Activated T-helper 2 cell treated with anti-CD3 and anti-CD28 coated beads, Interferon-gamma antibody, Interleukin-2, Interleukin-4, amounts not matched to agents 10 μg/mL and 5 μg/mL and 100 μg/mL, durations not matched to agents 14 hours and 24 hours and 36 hours (primary cell): ENCODE measurements at places on chromosomes 1 and 21.
A peak's percentile ranks its signal among the peaks of the same experiment; 100 is the strongest.

- no peak overlapping the region for H3K27ac ChIP-seq
- no peak overlapping the region for H3K4me3 ChIP-seq
- H3K4me1 ChIP-seq: peaks cover 3% of the 10 kb centered on the region
- no peaks in the 10 kb centered on the region for H3K36me3 ChIP-seq
Measured at GRCh38 chr1:101520302-101520701, 283.5 kb downstream of the S1PR1 start.

DNA sequence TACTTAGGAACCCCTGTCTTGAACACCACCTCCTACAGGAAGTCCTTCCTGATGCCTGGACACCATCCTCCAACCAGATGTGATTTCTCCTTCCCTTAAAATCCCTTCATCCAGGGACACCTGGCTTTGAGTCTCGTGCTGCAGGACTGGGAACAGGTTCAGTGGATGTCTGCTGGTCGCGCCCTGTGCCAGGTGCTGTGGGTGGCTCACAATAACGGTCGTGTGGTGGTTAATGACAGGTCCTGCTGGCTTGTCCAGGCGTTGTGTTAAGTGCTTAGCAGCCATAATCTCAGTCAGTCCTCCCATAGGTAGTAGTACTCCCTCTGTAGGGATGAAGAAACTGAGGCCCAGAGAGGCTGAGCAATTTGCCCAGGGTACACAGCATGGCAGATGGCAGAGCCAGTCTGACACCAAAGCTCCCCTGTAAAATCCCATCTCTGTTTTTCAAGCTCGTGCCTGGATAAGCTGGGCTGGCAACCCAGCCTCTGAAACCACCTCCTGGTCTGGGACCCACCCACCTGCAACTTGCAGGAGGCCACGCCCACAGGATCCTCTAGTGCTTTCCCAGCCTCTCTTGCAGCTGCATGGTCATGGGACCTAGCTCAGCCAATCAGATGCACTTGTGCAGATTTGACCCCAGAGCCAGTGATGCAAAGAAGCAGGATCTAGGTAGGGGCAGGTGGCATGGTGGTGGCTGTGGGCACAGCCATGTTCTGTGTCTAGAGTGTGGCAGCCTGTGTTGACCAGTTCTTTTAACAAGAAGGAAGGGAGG, 106.0 kb upstream of the IFFO2 start:
- H3K4me1 ChIP-seq: no peaks in the 10 kb centered on the region
- H3K36me3 ChIP-seq: peaks cover 4% of the 10 kb centered on the region
- no peak for DNase-seq
- no peak overlapping the region for H3K27ac ChIP-seq

DNA sequence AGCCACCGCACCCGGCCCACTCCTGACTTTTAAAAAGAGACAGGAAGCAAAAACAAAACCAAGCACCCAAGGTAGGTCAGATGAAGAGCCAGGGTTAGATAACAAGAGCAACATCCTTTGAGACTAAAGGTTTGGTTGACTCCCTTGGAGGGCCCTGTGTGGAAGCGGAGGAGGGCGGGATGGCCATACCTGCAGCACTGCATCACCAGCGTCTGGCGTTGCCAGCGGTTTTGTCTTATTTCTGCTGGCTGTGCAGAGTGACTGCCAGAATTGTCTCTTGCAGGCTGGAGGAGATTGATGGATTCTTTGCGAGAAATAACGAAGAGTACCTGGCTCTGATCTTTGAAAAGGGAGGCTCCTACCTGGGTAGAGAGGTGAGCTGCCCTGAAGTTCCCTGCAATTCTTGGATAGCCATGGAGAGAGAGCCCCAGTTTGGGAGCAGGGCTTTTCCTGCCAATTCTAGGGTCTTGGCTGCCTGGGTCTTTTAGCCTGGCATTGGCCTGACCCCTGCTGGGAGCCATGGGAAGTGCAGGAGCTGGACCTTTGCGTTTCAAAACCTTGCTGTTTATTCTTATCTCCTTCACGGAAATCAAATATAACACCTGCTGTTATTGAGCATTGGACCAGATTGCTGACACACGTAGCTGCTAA, 24.0 kb downstream of the QSOX1 start:
- peaks cover 4% of the 10 kb centered on the region for H3K36me3 ChIP-seq
- H3K27me3 ChIP-seq: no peaks in the 10 kb centered on the region
- H3K4me1 ChIP-seq: no peaks in the 10 kb centered on the region
- H3K27ac ChIP-seq: no peak overlapping the region
- DNase-seq: peak; percentile 28

DNA sequence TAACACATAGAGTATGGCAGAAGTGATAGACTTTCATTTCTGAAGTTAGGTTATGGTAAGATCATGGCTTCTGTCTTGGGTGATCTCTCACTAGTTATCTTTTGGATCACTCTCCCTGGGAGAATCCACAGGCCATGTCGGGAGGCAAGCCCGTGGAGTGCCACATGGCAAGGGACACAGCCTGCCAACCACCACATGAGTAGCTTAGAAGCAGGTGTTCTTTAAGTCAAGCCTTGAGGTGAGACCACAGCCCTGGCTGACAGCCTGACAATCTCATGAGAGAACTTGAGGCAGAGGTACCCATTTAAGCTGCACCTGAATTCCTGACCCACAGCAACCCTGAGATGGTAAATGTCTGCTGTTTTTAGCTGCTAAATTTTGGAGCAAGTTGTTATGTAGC, 130.4 kb downstream of the KCNN3 start:
- no peaks in the 10 kb centered on the region for H3K27me3 ChIP-seq
- DNase-seq: no peak
- no peaks in the 10 kb centered on the region for H3K36me3 ChIP-seq
- H3K4me1 ChIP-seq: peaks cover 63% of the 10 kb centered on the region

GRCh38 chr1:155272466-155273342, 600 bp downstream of the CLK2 start:
- peak overlapping the region; percentile 98 for H3K4me3 ChIP-seq
- peaks cover 50% of the 10 kb centered on the region for H3K36me3 ChIP-seq
- no peak for DNase-seq
- no peaks in the 10 kb centered on the region for H3K27me3 ChIP-seq

GRCh38 chr1:33740040-33740744, 123.7 kb upstream of the HMGB4 start:
- H3K36me3 ChIP-seq: no peaks in the 10 kb centered on the region
- no peaks in the 10 kb centered on the region for H3K4me1 ChIP-seq
- no peaks in the 10 kb centered on the region for H3K27me3 ChIP-seq
- DNase-seq: no peak

DNA sequence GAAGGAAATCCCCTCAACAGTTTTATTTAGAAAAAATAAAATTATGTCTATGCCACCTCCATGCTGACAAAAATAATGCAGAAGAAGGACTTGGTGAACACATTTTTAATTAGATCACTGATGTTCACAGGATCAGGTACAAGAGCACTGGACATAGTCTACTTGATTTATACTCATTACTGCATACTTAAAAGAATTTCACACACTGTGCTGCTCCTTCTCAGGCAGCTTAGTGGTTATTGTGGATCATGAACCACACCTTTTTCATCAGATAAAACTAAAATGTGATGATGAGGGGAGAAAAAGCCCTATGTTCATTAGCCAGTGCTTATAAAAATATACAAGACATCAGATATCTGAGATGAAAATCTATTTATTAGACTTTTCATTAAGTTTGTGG, 103.3 kb upstream of the DPH5 start:
- no peaks in the 10 kb centered on the region for H3K27me3 ChIP-seq
- H3K4me3 ChIP-seq: no peak overlapping the region
- peaks cover 60% of the 10 kb centered on the region for H3K4me1 ChIP-seq
- DNase-seq: no peak

GRCh38 chr1:94255476-94255875, 18.1 kb upstream of the ARHGAP29 start:
- no peaks in the 10 kb centered on the region for H3K4me1 ChIP-seq
- no peak overlapping the region for H3K4me3 ChIP-seq
- no peak for DNase-seq
- peaks cover 30% of the 10 kb centered on the region for H3K27me3 ChIP-seq
- no peak overlapping the region for H3K27ac ChIP-seq

GRCh38 chr1:79198832-79199231, 192.3 kb upstream of the ADGRL4 start:
- no peaks in the 10 kb centered on the region for H3K27me3 ChIP-seq
- no peaks in the 10 kb centered on the region for H3K36me3 ChIP-seq
- no peak overlapping the region for H3K27ac ChIP-seq

- no peak overlapping the region for H3K4me3 ChIP-seq
- no peak for DNase-seq
- no peaks in the 10 kb centered on the region for H3K4me1 ChIP-seq
- no peaks in the 10 kb centered on the region for H3K36me3 ChIP-seq
Measured at GRCh38 chr1:17984583-17984982, 123.0 kb upstream of the IGSF21 start.

DNA sequence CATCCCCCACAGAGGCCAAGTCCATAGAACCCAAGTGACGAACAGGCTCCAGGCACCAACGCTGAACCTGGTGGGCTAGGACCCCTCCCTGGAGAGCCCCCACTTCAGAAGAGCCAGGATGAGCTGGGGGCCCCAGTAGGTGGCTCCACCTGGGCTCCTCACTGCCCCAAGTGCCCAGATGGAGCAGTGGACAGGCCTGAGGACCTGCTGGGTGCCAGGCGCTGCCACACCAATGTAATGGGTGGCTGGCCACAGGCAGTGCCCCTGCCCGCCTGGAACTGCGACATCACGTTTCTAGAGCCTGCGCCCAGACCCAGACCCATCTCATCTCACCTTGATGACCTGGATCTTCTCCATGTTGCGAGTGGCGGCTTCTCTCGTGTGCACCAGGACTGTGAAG, 5.6 kb downstream of the MAD2L2 start:
- peaks cover 22% of the 10 kb centered on the region for H3K36me3 ChIP-seq
- no peak overlapping the region for H3K4me3 ChIP-seq
- no peak overlapping the region for H3K27ac ChIP-seq
- no peaks in the 10 kb centered on the region for H3K27me3 ChIP-seq
- peaks cover 3% of the 10 kb centered on the region for H3K4me1 ChIP-seq

- H3K4me1 ChIP-seq: no peaks in the 10 kb centered on the region
- no peak overlapping the region for H3K27ac ChIP-seq
- H3K36me3 ChIP-seq: no peaks in the 10 kb centered on the region
- no peaks in the 10 kb centered on the region for H3K27me3 ChIP-seq
- no peak for DNase-seq
- no peak overlapping the region for H3K4me3 ChIP-seq
Measured at GRCh38 chr1:159429074-159429861, 2.7 kb upstream of the OR10J4 start.

- H3K4me3 ChIP-seq: peak overlapping the region; percentile 15
- H3K27ac ChIP-seq: peak overlapping the region; percentile 44
- no peaks in the 10 kb centered on the region for H3K27me3 ChIP-seq
Measured at GRCh38 chr21:33433425-33434114, 30.4 kb downstream of the IFNGR2 start.

DNA sequence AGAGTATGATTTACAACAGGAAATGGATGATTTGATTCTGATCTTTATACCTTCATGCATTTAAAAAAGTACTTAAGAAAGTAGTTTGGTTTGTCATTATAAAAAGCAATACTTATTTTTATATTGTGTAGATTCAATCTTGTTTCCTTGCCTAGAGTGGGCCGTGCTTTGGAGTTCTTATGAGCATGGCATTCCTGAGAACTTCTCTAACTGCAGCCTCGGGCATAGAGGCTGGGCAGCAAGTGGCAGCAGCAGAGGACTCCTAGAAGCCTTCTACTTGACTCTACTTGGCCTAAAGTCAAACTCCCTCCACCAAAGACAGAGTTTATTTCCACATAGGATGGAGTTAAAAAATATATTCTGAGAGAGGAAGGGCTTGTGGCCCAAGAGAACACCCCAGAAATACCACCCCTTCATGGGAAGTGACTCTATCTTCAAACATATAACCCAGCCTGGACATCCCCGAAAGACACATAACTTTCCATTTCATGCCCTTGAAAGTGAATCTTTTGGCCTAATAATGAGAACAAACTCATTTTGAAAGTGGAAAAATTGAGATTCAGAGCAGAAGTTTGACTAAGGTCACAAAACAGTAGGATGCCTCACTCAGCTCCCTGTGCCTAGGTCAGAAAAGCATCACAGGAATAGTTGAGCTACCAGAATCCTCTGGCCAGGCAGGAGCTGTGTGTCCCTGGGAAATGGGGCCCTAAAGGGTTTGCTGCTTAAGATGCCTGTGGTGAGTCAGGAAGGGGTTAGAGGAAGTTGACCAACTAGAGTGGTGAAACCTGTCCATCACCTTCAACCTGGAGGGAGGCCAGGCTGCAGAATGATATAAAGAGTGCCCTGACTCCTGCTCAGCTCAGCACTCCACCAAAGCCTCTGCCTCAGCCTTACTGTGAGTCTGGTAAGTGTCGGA, at the start of gene IVL:
Gene IVL (plus strand): TSS at position 861 of the 916 bp plus-strand sequence. CDS start 1,252 bp downstream, outside the sequence.
- H3K27me3 ChIP-seq: peaks cover 3% of the 10 kb centered on the region
- H3K27ac ChIP-seq: peak within 1 kb of the TSS; percentile 6
- DNase-seq: no peak
- no peak within 1 kb of the TSS for H3K4me3 ChIP-seq

- no peak overlapping the region for H3K27ac ChIP-seq
- no peaks in the 10 kb centered on the region for H3K36me3 ChIP-seq
- no peak overlapping the region for H3K4me3 ChIP-seq
- DNase-seq: no peak
- H3K27me3 ChIP-seq: no peaks in the 10 kb centered on the region
Measured at GRCh38 chr1:201597551-201598230, 58.8 kb downstream of the NAV1 start.
